ENCODE measurements at places on chromosomes 7 and 10. TPM values are rescaled to one million over a fixed set of nuclear protein-coding genes. Genes with fewer than 3 reads are reported as not detected.

DNA sequence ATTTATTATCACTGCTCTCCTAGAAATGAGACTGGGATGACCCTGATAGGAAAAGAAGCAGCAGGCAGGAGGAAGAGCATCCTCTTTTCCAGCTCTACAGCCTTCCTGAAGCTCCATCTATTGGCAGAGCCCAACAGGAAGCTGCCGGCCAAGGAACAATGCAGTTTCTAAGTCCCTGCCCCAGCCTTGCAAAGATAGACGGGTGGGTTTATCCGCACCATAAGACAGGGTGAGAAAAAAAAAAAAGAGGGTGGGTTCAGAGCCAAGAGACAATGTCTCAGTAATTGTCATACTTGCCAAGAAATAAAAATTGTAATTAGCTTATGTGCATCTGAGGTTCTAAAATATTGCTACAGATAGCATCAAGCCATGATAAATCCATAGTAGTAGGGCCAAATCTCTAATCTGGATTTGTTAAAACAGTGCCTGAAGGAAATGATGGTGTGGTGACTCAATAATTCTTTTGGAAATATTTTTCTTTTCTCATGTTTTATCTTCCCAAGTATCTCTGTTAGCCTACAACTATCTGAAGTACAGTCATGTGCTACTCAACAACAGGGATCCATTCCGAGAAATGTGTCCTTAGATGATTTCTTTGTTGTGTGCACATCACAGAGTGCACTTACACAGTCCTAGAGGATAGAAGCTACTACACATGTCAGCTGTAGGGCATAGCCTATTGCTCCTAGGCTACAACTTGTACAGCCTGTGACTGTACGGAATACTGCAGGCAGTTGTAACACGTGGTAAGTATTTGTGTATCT lies 242.9 kb upstream of the CXCL12 start:
- DNase-seq = no peak

DNA sequence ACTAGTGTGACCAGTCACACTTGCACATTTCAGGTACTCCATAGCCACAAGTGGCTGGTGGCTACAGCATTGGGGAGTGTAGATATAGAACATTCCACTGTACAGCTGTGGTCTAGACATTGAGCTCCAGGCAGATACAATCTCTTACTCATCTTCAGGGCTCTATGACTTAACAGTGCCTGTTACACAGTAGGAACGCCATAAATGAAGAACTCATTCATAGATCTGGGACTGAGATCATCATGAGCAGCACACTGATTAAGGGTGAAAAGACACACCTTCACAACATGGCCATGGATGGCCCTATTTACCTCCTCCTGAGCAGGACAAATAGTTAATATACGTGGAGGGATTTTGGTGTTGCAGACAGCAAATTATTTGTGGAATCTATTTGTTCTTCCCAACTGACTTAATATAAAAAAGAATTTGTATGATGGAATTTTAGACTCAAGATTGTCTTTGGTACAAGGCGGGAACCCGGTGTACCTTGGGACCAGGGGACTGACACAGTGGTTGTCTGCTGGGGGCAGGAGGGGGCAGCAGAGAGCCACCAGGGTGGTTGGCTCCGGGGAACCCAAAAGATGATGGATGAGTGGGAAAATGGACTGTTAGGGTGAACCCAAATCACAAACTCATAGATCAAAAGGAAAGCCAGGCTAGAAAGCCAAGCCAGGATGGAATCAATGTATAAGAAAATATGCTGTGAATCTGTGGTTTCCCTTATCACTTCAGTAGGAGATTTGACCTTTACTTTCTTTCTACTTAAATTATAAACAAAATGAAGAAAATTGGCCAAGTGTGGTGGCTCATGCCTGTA lies 24.3 kb upstream of the CPA2 start:
- DNase-seq = peak; percentile 63

Gene LYZL2
- not detected for total RNA-seq

GRCh38 chr10:92799568-92799967 lies 48.8 kb upstream of the EXOC6 start:
- no peak for DNase-seq

Measured in LHCN-M2 (cell line).